ENCODE measurements at places on chromosomes 7 and 10.

DNA sequence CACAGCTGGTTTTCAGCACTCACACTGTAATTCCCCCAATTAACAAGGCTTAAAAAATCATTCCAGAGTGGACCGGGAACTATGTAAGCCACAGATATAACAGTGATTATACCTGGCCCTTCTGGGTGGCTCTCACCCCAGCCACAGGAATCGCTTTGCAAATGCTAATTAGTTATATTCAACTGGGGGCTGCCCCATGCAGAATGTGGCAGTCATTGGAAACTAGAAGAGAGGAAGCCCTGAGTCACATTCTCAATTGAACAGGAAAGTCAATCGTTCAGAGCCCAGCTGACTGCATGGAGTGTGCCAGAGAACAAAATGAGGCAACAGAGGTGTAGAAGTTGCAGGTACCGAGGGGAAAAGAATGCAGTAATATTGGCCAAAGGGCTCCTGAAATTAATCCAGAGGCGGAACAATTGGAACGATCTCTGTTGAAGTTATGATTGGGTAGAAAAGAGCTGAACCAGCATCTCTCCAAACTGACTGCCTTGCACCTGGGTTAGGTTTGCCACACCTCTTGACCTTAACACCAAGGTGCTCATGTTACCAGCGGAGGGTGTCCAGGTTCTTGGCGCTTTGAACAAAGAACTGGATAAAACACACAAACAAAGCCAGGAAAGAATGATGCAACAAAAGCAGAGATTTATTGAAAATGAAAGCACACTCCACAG lies 909.7 kb upstream of the AUTS2 start:
- no peak for DNase-seq

GRCh38 chr7:112497481-112497880 lies 16.7 kb downstream of the LSMEM1 start:
- no peak for DNase-seq

DNA sequence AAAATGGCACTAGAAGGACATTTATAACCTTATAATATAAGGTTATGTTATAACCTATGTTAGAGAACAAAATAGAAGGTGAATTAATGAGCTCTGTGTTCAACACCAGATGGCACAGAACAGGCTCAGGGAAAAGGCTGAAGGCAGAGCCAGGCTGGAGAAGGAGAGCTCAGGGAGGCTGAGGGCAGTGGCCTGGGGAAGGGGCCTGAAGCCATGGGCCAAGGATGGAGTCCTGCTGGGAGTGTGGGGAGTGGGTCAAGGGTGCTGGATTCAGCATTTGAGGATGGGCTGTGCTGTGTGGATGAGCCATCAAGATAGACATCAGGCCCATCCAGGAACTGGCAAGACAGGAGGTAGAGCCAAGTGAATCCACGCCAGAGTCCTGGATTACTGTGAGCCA lies 218.8 kb downstream of the ZNF248 start:
- no peak for DNase-seq

DNA sequence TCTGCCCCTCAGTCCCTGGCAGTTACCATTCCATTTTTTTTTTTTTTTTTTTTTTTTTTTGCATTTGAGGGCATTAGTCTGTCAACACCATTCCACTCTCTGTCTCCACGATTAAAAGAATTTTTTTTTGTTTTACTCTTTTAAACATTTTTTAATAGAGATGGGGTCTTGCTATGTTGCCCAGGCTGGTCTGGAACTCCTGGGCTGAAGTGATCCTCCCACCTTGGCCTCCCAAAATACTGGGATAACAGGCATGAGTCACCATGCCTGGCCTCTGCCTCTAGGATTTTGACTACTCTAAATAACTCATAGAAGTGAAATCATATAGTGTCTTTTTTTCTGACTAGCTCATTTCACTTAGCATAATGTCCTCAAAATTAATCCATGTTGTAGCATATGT lies 16.5 kb upstream of the CLDN3 start:
- DNase-seq: no peak

DNA sequence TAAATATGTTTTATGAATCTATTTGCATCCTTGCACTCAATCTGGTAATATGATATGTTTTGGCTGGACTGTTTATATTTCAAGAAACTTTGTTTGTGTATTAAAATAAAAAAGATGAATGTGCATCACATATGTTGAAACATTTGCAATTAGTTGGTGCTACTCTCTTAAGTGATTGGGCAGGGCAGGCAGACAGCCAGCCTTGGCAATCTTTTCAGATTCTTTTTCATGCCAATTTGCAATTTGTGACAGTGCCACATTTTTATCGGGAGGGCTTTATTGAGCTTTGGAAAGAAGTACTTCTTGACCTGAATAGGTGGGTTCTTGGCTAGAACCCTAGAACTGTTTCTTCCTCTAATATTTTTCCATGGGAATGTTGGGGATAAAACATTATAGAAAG lies 152.2 kb downstream of the NXPH1 start:
- DNase-seq: no peak

Measured in CD4-positive, alpha-beta T cell (primary cell).